Right cardiac atrium (tissue), 5 donors: ENCODE measurements at places on chromosomes 2 and 18.

DNA sequence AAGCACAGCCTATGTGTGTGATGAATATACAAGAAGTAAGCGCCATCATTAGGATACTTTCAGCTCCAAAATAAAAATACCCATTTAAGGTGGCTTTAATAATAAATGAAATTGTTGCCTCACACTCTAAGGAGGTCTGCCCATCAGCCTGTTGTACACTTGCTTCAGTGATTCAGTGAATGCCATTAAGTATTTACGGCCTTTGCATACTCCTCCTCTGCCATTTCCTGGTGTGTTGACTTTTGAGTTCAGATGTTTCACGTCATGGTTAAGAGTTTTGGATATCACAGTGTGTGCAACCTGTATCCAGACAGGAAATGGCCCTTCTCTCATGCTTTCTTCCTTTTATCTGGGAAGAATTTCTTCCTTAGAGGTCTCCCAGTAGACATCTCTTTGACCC, 38.6 kb upstream of the SNORC start:
- no peak for DNase-seq

DNA sequence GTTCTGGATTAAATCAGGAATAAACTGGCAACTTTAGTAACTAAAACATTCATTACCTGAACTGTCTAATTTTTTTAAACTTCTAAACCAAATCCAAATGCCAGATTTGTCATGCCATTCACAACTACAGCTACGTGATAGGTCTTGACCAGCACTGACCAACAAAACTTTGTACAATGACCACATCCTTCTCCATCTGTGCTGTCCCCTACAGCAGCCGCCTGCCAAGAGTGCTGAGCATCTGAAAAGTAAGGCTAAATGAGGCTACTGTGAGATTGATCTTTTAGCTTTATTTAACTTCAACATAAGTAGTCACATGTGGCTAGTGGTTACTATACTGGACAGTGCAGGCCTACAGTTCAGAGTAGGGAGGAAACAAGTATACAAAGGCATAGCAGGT, 7.6 kb downstream of the FAM168B start:
- no peak for DNase-seq

DNA sequence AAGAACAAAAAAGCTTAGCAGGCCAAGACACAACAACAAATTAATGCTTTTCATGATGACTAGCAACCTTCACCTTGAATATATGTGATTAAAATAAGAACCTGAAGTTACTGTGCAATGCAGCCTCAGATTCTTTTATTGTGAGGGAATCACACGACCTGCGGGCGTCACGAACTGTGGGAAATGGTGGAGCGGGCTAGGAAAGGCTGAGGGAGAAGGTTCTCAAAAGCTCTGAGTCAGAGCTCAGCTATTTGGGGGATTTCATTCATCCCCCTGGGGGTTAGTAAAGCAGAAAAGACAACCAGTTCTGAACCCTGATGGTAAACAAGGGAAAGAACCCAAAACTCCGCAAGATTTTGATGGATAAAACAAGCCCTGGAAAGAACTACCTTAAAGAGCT, 89.3 kb upstream of the NCKAP5 start:
- DNase-seq, result no peak

- DNase-seq, result no peak
These were observed 44.7 kb upstream of the RAB31 start for GRCh38 chr18:9663377-9663776.

DNA sequence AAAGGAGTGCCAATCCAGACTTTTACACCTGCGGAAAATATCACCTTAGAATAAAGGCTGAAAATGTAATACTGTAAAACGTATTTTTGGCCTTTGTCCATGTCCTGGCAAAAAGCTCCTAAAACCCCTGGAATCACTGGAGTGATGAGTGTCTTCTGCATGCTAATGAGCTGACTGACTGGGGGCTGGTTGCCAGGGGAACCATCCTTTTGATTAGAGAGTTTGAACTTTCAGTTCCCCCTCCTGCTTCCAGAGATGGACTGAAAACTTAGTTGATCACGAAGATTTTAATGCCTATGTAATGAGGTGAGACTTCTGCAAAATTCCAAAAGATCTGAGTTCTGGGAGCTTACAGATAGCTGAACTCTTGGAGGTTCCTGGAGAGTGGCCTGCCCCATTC, 20.5 kb downstream of the PUM2 start:
- no peak for DNase-seq

GRCh38 chr2:175206866-175207265, 25.4 kb upstream of the ATP5MC3 start:
- DNase-seq, result no peak

GRCh38 chr18:79403723-79404566, 8.2 kb downstream of the NFATC1 start:
- no peak for DNase-seq

GRCh38 chr18:13382366-13382953, 163.9 kb downstream of the LDLRAD4 start:
- no peak for DNase-seq

- DNase-seq, result no peak
These were observed 104.5 kb downstream of the ZNF516 start for GRCh38 chr18:76390452-76391035.

DNA sequence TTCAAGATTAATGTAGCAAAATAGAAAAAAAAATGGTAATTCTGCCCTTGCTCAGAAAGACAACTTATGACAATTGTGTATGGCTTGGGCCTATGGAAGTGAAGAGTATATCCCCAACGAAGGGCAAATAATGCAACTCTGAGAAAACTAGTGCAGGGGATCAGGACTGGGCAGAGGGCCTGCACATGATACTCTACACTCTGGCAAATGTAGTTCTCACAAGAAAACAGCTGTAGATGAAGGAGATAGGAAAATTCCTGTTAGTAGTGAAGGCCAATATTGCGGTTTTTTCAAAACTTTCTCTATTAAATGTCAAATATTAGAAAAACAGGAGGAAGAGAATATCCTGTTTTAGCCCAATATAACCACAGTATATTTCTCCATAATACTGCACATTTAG, 77.8 kb downstream of the SCN9A start:
- no peak for DNase-seq

DNA sequence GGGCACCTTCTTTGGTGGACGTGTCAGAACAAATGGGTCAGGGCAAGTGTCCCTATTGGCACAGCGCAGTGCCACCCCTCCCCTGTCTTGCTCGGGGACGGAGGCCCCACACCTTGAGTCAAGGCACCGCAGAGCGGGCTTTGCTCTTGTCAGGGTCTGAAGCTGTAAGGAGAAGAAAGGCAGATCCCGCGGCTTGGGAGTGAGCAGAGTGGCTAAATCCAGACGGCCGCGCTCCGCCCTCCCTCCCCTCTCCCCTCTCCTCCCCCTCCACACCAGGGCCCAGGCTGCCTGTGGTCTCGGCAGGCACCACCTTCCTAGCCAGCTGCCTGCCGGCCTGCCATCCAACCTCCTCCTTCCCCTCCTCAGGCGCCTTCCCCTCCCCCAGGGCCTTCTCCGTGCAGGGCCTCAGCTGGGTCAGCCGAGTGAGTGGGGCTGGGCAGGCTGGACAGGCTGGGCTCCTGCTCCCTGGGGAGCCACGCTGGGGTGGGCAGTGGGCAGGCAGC, 25.8 kb downstream of the SPEG start:
- DNase-seq, result peak; percentile 94

GRCh38 chr2:218397820-218398436, 1.7 kb upstream of the CTDSP1 start:
- peak; percentile 88 for DNase-seq

DNA sequence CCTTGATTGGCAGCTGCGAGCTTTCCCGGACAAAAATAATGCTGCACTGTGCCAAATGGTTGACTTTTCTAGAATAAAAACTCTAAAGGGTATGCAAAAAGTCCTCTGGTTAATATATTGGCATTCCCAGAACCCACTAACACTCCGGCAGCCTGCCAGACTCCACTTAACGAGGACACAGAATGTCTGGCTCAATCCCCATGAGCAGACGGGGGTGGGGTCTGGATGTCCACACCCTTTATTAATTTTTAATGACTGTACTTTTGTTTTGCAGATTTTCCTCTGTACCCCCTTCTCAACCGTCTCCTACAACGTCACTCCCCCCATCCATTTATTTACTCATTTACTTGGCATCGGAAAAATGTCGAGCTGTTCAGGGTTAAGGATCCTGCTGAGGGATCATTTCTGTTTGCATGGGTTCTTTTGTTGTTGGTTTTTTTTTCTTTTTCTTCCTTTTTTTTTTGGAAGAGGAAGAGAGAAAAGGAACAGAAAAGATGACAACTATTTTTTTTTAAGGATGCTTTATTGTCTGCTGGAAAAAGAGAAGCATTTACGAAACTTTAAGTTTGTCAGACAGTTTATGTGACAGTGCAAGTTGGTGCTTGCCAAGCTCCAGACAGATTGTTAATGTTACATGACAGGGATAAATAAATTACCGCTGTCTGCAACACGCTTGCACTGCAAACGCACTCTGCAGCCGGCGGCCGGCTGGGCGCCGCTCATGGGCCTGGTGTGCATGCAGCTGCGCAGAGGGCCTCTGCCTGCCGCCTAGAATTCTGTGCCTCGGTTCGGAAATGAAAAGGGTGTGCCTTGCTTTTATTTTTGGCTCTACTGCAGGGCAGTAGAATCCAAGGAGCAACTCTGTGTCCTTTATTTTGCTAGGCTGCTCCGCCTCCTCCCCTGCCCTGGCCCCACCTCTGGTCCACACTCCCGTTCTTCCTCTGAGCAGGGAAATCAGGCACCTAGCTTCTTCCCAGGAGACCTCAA, 3.6 kb downstream of the LDLRAD4 start:
- peak; percentile 83 for DNase-seq

DNA sequence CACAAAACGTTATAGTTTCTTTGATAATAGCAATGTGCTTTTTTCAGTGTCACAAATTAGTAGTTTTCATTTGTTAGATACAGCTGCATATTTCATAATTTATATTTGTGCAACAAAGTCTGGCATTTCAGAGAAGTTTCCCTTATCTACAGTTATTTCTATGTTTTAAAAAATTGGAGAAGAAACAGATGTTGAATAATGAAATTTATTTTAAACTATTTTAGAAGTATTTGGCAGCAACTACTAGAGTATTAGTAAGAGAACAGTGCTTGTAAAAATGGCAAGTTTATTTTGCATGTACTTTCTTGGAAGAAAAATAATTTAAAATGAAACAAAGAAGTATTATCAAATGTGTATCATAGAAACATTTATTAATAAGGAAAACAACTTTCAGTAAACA, 68.6 kb upstream of the COL5A2 start:
- no peak for DNase-seq

GRCh38 chr2:236051806-236052205, 116.4 kb downstream of the GBX2 start:
- no peak for DNase-seq

DNA sequence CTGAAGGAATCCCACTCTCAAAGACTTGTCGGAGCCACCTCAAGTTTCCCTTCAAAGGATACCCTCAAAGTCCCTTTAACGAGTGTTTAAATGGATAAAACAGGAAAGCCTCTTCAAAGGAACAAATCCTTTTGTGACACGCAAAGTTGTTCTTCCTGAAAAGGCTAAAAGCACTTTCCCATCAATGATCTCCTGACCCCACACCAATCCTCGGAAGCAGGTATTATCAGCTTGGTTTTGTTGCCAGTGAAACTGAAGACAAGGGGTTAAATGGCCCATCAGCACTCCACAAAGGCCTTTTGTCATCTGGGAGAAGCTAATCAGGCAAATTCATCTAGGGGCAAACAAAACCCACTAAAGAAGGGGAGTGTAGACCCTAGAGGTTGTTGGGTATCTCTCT, 418.0 kb upstream of the ID2 start:
- no peak for DNase-seq

DNA sequence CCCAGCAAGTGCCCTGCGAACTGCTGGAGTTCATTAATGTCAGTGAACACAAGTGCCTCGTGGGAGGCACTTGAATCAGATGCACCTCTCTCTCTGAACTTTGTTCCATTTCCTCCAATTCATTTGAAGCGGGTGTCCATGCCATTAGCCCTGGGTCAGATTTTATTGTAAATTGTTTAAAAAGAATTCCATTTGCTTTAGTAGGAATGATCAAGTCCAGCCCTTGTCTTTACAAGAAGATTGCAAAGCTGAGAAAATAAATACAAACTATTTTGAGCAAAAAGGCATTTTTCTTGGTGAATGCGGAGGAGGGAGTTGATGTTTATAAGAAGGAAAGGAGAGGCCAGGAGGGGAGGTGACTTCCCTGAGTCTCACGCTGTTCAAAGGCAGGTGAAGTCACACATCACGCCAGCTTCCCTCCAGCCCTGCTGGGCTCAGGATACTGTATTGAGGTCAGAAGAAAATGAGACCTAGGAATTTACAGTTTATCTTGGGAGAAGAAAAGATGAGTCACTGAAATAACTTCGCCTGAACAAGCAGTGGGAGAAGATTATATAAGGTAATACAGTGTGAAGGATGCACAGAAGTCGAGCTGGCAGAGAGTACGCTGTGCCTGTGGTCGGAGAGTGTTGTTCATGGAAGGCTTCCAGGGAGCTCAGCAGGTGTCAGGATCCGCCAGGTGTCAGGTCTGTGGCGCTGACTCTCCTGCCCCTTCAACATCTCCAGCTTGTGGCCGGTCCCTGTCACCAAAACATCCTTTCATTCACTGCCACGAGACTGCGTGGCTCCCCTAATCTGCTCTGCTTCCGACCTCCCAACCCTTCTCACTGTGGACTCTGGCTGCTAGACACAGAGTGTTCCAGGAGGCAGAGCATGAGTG, 36.5 kb downstream of the EFR3B start:
- DNase-seq, result peak; percentile 20

GRCh38 chr18:59606193-59607077, 90.8 kb downstream of the CCBE1 start:
- DNase-seq, result no peak

DNA sequence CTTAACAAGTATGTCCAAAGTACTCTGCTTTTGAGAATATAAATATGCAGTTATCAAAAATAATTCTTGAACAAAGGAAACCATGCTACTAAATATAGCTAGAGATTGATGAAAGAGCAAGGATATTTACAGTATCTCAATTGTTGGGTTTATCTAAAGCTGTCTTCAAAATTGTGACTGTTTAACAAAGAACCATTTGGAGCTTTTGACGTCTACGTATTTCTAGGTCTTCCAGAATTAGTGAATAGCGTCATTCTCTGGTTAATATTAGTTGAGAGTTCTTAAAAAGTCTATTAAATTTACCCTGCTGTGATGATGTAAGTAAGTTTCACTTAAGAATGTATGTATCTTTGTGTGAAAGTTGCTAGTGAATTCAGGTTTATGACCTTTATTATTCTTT, 223.1 kb upstream of the SIX3 start:
- no peak for DNase-seq

DNA sequence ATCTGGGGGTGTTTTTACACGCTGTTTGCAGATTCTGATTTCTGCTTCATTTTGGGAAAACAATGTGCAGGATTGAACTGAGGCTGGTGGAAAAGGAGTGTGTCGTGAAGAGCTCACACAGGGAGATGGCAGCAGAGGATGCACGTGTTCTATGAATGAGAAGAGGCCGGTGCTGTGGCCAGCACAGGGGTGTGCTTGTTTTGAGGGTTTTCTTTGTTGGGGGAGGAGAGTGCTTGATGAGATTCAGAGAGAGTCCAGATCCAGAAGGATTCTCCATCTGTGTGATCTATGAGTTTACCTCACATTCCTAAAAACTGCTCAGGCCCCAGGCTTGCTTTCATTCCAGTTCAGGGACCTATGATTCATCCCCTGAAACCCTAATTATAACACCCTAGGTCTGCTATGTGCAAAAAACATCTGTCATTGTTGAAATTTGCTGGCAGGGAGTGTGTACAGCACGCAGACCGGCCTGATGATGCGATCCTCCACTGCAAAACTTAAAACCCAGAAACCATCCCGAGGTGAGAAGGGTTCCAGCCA, 12.1 kb downstream of the TGFA start:
- DNase-seq, result no peak
